ENCODE measurements at places on chromosomes 7 and 10.

- DNase-seq = no peak
These were observed 15.0 kb downstream of the KIAA1217 start for GRCh38 chr10:24223953-24224352.

DNA sequence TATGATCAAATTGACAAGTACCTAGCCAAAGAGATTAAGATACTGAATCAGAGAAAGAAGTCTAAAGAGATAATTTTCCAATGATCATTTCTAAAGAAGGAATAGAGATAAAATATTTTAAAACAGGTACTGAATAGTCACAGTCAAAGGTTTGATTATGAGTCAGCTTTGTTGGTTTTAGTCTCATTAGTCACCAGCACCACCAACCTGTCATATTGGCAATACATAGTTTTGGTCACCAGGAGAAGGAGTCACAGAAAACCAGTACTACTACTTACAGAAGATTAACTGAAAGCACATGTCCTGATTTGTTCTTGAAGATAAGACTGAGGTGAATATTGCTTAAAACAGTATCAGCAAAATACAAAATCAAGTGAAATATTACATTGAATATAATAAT is 34.6 kb downstream of the ZEB1 start:
- no peak for DNase-seq

DNA sequence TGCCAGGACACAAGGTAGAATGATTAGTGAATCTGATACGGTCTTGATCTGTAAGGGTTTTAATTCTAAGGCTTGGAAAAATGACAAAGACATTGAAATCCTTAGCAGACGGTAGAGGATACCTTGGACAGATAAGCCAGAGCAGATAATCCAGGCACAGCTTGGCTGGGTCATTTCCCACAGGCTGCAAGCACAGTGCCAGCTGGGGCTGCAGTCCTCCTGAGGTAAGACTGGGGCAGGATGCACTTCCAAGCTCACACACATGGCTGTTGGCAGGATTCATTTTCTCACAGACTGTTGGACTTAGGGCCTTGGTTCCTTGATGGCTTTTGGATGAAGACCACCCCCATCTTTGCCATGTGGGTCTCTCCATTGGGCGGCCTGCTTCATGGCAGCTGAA is 63.2 kb upstream of the BMPER start:
- no peak for DNase-seq

DNA sequence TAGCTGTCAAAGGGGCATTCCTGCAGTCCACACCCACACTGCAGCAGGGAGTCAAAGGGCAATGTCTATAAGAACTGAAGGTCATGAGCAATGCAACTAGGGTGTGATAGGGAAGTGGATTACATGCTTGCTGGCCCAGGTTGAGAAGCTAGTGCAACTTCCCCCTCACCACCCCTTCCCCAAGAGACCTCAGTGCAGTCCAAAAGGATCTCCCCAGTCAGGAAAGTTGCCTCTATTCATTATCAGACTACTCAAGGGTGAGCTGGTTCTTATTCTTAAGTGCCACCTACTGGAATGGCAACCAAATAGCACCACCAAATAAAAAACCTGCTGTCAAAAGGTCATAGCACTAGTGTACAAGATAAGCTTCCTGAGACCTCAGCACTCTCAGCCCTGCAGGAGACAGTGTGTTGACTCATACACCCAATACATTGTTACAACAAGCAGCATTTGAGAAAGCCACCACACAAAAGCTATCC is 28.2 kb downstream of the MTERF1 start:
- no peak for DNase-seq

DNA sequence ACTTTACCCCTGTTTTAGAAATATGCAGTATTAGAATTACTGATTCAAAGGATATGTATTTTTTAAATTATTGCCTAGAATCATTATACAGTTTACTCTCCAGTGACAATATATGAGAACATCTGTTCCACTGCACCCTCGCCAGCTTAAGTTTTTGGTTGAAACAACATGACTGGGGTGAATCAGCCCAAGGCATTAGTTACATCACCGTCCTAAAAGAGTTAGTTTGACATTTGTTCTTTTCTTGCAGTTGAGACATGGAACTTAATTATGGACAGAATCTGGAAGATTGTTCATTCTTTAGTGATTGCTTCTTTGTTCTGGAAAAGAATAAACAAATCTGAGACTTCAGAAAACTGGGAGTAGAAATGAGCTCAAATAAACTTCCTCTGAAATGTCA is 167.3 kb upstream of the DKK1 start:
- DNase-seq = no peak

DNA sequence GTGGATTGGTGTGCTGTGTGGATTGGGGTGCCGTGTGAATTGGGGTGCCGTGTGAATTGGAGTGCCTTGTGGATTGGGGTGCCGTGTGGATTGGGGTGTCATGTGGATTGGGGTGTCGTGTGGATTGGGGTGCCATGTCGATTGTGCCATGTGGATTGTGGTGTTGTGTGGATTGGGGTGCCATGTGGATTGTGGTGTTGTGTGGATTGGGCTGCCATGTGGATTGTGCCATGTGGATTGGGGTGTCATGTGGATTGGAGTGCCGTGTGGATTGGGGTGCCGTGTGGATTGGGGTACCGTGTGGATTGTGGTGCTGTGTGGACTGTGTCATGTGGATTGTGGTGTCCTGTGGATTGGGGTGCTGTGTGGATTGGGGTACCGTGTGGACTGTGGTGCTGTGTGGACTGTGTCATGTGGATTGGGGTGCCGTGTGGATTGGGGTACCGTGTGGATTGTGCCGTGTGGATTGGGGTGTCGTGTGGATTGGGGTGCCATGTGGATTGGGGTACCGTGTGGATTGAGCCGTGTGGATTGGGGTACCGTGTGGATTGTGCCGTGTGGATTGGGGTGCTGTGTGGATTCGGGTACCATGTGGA is 120.6 kb upstream of the NPS start:
- no peak for DNase-seq

DNA sequence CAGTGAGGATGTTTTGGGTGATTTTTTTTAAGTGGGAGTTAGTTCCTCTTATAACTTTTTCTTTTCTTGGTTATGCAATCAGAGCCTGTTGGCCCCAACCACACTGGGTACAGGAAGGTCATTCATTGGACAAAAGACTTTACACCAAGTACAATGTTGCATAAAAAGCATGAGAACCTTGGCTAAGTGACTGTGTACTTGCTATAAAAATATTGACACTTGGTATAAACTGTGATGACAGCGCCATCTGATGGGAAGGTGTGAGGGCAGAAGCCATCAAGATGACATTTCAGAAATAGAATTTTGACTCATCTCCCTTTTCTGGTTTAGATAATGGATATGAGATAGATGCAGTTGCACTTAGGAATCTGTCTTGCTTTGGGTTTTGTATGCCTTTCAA is 126.4 kb upstream of the CCDC6 start:
- DNase-seq = peak; percentile 29

GRCh38 chr7:92260248-92260781 is 14.5 kb downstream of the ANKIB1 start:
- DNase-seq = no peak

DNA sequence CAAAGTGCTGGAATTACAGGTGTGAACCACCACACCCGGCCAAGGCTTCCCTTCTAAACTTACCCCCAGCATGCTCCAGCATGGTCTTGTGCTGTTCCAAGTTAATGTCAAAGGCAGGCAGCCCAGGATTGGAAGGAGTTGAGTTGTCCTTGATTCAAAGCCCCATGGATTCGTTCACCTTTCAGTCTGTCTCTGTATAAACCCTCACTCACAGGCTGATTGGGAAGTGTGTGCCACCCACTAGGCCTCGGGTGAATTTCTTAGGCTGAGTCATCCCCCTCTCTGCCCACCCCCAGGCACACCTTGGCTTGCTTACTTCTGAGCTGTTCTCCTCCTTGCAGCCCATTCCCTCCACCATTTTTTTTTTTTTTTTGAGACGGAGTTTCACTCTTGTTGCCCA is 13.3 kb upstream of the PRDX3 start:
- DNase-seq = peak; percentile 47

GRCh38 chr10:43884501-43885105 is 235.9 kb upstream of the ZNF32 start:
- no peak for DNase-seq

DNA sequence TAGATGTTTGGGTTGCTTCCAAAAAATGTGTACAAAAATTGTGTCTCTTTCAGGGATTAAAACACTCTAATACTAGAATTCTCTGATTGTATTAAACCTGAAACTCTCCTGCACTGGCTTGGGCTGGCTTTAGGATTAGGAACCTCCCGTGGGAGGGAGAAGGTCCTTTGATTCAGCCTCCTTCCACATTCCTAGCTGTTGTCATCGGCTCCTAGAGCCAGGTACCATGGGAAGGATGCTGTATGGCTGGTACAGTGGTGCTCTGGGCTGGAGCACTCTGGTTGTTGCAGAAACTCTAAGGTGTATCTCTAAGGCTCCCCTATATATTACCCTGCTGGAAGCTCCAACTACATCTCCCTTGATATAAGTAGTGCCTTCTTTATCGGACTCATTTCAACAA is 245.2 kb upstream of the FOXK1 start:
- DNase-seq = no peak

- no peak for DNase-seq
These were observed 14.8 kb upstream of the PRR15 start for GRCh38 chr7:29548823-29549222.

GRCh38 chr10:93849593-93849992 is 44.2 kb upstream of the SLC35G1 start:
- no peak for DNase-seq

- DNase-seq = no peak
These were observed 283.1 kb upstream of the NRP1 start for GRCh38 chr10:33617381-33618080.

GRCh38 chr10:3425716-3426115 is 253.1 kb upstream of the PITRM1 start:
- DNase-seq = no peak

GRCh38 chr7:7226407-7226806 is 44.1 kb downstream of the C1GALT1 start:
- no peak for DNase-seq

DNA sequence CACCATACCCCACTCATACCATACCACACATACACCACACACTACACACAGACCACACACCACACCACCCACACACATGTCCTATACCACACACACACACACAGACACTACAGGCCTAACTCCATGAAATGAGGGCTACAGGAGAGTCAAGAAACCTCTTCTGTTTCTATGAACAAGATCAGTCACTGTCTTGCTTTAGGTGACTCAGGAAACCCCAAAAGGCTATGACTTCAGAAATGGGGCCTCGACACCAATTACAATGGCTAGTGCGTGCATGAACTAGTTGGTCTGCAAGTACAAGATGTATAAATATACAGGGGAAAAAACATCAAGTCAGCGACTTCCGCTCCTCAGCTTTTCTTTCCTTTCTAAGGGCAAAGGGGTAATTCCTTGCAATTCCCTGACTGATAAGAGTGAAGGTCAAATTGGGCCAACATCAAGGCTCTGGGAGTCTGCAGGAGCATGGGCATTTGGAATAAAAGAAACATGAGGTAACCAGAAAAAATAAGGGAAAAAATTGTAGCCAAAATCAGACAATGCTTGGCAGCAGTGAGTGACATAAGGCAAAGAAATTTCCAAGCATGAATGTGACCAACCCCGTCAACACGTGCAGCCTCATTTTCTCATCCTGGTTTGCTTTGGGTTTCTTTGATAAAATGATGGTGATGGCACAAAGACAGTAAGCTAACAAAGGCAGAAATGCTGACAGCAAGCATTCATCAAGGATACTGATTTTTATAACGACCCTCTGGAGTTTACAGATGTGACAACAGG is 1.5 kb downstream of the PKD1L1 start:
- DNase-seq = no peak

Measured in activated naive CD4-positive, alpha-beta T cell treated with anti-CD3 and anti-CD28 coated beads, Interleukin-2, amount 50 U/mL, for 16 hours (primary cell).